Fibroblast of skin of left biceps (primary cell): ENCODE measurements at places on chromosomes 12 and 14.

- DNase-seq = peak; percentile 98
Measured at GRCh38 chr12:59425798-59426197, 170.0 kb upstream of the SLC16A7 start.

DNA sequence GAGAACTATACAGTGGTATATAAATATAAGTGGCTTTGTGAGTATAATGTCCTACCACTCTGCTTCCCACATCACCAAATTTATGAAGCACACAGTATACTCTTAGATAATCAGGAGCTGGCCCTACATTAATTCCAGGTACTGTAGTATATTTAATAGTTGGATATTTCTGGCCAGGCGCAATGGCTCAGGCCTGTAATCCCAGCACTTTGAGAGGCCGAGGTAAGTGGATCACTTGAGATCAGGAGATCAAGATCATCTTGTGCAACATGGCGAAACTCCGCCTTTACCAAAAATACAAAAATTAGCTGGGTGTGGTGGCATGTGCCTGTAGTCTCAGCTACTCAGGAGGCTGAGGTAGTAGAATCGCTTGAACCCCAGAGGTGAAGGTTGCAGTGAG lies 104.0 kb downstream of the FOXA1 start:
- no peak for DNase-seq

DNA sequence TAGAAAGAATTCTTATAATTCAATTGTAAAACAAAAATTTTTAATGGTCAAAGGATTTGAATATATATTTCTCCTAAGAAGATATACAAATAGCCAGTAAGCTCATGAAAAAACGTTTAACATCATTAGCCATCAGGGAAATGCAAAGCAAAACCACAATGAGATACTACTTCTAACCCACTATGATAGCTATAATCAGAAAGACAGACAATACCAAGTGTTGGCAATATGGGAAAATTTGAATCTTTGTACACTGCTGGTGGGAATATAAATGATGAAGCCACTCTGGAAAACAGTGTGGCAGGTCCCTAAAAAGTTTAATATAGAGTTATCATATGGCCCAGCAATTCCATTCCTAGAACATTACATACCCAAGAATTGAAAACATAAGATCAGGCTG lies 25.4 kb downstream of the RALGAPA1 start:
- no peak for DNase-seq

GRCh38 chr14:67358924-67359774 lies 455 bp downstream of the ATP6V1D start:
- peak; percentile 11 for DNase-seq
